Fibroblast of lung (primary cell): ENCODE measurements at places on chromosomes 2 and 18. TPM values are rescaled to one million over a fixed set of nuclear protein-coding genes. Genes with fewer than 3 reads are reported as not detected.

NT5C1B gene
- total RNA-seq = not detected in 2 replicates

TUBB6 gene
- total RNA-seq = 269 and 408 TPM in 2 replicates

RNF152 gene
- total RNA-seq = 15.2 and 24.4 TPM in 2 replicates

LHCGR gene
- total RNA-seq = not detected in 2 replicates

IRS1 gene
- total RNA-seq = 18.7 and 29.1 TPM in 2 replicates

AQP12A gene
- not detected in 2 replicates for total RNA-seq

TBR1 gene
- total RNA-seq = not detected in 2 replicates

FRZB gene
- 2.0 and 5.6 TPM in 2 replicates for total RNA-seq

HAUS1 gene
- total RNA-seq = 25.4 and 37.0 TPM in 2 replicates

USP37 gene
- 8.3 and 10.3 TPM in 2 replicates for total RNA-seq

SLC4A3 gene
- 1.3 and 1.5 TPM in 2 replicates for total RNA-seq

UGT1A5 gene
- total RNA-seq = not detected in 2 replicates

UGP2 gene
- 77.8 and 81.2 TPM in 2 replicates for total RNA-seq

CTNNA2 gene
- total RNA-seq = not detected in 2 replicates

FBXO36 gene
- total RNA-seq = 3.5 and 3.9 TPM in 2 replicates

COL5A2 gene
- total RNA-seq = 200 and 253 TPM in 2 replicates

ST8SIA3 gene
- total RNA-seq = not detected in 2 replicates

EVX2 gene
- not detected in 2 replicates for total RNA-seq

GRCh38 chr2:104873689-104874054, 19.8 kb downstream of the POU3F3 start:
- DNase-seq = no peak

DNA sequence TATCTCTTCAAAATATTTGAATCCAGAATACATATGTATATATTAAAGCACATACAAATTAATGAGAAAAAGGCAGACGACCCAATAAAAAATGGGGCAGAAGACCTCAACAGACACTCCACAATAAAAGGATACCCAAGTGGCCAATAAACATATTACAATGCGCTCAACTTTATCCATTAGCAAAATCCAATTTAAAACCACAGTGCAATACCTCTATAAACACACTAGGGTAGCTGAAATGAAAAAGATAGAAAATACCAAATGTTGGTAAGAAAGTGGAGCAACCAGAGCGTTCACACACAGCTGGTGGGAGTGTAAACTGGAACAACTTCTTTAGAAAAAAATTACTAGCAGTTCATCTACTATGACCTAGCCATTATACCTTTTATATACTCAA, 75.3 kb downstream of the CCDC148 start:
- no peak for DNase-seq

- peak; percentile 73 for DNase-seq
Measured at GRCh38 chr2:13919981-13920382, 712.5 kb upstream of the LRATD1 start.

- DNase-seq = no peak
Measured at GRCh38 chr18:22169889-22170420, 566 bp downstream of the GATA6 start.

DNA sequence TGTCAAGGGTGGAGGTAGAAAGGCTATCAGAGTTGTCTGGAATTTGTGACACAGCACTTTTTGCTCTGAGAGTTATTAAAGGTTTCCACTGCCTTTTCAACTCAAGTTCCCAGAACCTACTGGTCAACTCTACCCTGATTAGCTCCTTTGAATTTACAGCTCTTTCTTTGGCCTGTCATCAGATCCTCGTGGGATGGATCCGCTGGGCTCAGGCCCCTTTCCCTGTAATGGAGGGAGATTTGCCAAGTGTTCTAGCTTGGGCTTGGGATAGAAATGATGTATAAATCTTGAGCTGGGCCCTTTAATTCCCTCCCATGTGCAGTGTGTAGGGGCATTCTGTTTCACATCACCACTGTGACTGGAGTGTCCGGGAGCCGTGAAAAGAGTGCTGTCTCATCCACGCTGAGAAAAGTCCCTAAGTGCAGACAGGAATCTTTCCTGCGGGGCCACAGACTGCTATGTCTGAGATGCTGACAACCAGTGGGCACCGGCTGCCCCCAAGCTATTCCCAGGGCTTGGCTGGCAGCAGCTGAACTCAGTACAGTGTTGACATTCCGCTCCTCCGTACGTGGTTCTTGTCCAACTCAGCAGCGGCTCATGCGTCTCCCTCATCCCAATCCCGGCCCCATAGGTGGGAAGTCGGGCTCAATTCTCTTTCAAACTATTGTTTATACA, 46.9 kb upstream of the ARHGAP28 start:
- DNase-seq = no peak

GRCh38 chr2:146451972-146452371, 1392.9 kb upstream of the ACVR2A start:
- no peak for DNase-seq

DNA sequence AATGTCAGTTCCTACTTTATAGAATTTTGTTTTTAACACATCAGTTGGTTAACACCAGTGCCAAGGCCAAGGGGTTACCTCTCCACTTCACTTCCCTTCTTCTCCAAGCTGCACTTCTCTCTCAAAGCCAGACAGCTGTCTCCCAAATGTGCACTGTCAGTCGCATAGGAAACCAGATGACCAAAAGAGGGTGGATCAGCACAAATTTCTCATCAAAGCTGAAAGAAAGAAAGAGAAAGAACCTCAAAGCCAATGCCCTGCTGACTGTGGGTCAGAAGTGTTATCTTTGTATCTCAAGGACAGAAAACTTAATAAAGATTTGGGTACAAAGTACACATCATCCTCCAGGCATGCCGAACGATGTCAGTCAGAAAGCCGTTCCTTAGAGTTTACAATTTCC, 32.2 kb downstream of the SPATS2L start:
- no peak for DNase-seq

DNA sequence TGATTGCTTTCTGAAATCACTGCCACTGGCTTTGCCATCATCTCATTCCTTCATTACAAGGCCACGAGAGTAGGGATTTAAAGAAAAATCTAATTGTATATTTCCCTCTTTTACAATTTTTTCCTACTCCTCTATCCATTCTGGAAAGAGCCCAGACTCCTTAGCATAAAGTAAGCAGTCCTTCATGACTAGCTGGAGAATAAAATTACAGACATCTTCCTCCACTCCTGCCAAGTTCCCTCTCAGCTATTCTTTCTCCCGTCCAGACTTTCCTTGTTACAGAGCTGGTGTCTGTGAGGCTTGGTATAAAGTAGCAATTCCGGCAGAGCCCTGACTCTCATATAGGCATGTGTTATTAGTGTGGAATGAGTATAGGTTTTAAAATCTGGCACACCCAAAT, 806.8 kb downstream of the PLCL1 start:
- DNase-seq = no peak

DNA sequence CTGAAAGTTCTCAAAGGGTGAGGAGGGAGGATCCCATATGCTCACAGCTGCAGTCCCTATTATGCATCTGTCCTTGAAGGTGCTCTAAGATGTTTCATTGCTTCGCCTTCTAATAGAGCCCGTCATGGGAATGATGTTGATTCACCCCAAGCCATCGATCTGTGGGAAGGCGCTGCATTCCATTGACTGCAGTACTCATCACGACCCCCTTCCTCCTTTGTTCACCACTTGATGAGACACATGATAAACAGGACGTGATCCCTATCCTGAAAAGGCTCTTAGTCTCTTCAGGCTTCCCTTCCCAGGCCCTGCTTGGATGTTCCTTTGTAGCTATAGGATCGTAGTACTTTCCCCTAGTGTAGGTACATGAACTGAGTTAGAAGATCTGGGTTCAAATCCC, 181.8 kb downstream of the AGPS start:
- DNase-seq = no peak

- no peak for DNase-seq
Measured at GRCh38 chr2:69464575-69464974, 27.3 kb upstream of the NFU1 start.

DNA sequence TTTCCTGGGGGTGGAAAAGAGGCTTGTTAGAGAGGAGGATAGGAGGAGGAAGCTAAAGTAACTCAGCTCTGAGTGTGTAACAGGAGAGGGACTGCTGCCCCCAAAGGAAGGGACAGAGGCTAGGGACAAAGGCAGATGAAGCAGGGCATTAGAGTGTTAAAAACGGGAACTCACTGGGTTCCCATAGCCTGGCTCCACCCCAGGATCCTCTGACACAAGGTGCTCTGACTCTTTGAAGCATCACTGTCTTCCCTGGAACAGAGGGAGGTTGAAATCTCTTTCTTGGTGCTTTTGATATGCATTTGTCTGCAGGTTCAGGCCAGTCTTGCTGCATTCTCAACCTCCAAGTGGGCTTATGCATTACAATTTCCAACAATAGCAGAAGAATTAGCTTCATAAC, 22.9 kb downstream of the IL36A start:
- DNase-seq = no peak

GRCh38 chr2:229467783-229468182, 196.7 kb upstream of the PID1 start:
- no peak for DNase-seq

DNA sequence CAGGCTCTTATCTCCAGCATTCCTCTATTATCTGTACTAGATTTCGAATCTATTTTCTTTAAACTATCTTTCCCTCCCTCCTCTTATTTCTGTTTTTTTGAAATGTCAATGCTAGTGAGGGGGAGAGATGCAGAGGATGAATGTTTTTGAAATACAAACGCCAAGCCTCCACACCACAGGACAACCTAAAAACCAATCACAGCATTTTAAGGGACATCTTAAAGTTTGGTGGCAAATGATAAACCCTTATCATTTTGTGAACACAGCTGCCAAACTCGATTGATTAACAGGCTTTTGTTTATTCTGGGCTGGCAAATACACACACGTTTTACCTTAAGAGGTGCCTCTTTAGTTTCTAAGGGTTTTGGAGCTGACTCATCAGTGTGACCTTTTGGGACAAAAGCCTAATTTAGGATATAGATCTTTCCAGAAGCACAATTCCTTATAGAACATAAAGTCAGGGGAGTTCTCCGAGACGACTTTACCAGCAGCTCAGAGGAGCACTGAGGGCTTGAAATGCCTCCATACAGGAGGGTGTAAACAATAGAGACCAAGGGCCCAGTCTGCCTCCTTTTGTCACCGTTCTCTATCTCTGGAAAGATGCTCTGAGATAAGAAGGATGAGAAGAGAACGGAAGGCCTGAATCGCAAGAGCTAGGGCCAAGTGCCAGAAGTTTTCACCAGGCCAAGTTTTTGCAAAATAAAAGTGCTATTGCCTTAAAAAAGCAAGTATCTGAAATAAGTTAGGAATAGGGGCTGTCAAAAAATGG, 4.2 kb upstream of the MEIS1 start:
- no peak for DNase-seq

GRCh38 chr2:138280999-138281695, 220.4 kb upstream of the SPOPL start:
- no peak for DNase-seq

DNA sequence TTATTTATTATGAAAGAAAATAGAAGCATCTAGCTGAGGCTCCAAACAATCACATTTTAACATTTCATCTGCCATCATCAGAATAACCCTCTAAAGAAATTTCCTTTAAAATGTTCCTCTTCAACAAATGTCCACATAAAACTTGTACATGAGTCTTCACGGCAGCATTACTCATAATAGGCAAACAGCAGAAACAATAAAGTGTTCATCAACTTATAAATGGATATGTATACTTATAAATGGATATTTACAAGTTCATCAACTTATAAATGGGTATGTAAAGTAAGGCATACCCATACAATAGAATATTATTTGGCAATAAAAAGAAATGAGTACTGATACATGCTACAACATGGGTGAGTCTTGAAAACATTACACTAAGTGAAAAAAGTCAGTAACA, 33.5 kb upstream of the ASNSD1 start:
- DNase-seq = no peak

- no peak for DNase-seq
Measured at GRCh38 chr18:61791031-61791430, 101.8 kb downstream of the RNF152 start.

- DNase-seq = no peak
Measured at GRCh38 chr2:101768556-101769220, 71.2 kb downstream of the MAP4K4 start.

DNA sequence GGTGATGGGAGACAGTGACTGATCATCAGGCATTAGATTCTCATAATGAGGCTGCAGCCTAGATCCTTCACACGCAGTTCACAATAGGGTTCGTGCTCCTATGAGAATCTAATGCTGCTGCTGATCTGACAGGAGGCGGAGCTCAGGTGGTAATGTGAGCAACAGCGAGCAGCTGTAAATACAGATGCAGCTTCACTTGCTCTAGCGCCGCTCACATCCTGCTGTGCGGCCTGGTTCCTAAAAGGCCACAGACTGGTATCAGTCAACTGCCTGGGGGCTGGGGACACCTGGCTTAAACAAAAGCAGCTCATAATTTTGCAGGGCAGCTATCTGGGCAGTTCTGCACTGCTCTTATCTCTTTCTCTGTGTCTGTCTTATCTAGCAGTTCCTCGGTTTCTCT, 20.4 kb upstream of the CD226 start:
- DNase-seq = no peak

- DNase-seq = peak; percentile 9
Measured at GRCh38 chr18:27803957-27804356, 373.0 kb downstream of the CDH2 start.

GRCh38 chr2:141162314-141162713, 968.5 kb downstream of the LRP1B start:
- peak; percentile 3 for DNase-seq

DNA sequence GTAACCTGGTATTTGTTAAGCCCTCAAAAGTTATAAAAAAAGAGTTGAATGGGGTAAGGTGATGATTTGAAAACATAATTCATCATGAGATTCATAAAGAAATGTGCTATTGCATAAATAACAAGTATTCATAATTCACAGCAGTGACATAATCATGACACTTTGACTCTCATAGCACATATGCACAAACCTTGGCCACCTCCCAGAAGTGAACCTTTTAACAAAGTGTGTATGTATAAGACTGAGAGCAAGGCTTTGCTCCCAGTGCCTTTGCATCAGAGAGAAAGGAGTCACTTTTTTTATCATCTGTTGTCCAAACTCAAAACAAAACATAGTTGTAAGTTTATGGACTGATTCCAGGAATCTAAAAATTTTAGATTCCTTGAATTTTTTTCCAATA, 15.0 kb upstream of the HTR2B start:
- no peak for DNase-seq

GRCh38 chr2:76813084-76813483, 709.1 kb downstream of the LRRTM4 start:
- no peak for DNase-seq

DNA sequence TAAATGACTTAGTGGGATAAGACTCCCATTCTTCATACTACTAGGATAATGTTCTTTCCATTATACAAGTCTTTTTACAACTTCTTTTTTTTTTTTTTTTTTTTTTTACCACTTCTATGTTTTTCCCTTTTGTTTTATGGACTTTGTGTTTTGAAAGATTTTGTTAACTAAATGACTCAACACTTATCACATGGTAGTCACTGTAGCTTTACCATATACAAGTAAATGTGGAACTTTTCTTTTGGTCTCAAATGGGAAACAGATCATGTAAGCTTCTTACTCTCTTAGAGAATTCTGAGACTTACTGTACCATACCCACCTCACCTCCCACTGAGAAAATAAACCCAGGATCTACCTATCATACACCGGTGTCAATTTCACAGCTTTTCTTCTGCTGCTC, 590.3 kb upstream of the CDH2 start:
- no peak for DNase-seq

GRCh38 chr2:225566798-225567197, 167.3 kb downstream of the NYAP2 start:
- DNase-seq = no peak

- no peak for DNase-seq
Measured at GRCh38 chr18:41390309-41390708, 564.7 kb upstream of the PIK3C3 start.
